ENCODE measurements at places on chromosomes 5 and 9.

GRCh38 chr5:93892481-93892880, 151.1 kb upstream of the POU5F2 start:
- DNase-seq, result no peak

DNA sequence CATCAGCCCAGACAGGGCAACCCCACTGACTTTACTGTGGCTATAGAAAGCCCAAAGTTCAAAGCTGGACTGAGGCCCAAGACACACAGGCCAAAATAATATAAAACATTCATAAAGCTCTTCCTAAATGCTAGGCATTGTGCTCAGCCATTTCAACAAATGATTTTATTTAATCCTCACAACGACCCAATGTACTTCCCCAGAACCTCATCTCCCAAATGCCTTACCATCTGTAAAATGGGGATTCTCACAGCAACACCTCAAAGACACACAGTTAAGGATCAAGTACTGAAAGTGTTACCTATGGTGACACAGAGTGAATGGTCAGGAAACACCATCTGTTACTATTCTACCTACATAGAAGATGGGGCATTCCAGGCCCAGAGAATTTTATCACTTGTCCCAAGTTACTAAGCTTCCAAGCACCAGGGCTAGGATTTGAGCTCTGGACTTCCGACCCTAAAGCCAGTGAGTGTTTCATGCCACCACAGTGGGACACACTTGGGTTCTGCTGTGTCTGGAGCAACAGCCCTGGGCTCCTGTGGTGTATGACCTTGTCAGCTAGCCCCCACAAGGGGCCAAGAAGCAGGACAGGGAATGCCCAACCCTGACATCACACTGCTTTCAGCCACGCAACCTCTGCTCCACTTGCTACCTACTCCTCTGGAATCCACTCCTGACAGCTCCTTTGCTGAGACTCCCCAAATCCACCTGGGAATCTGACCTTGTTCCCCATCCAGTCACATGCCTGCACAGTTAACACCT, 15.1 kb downstream of the SHB start:
- no peak for DNase-seq

DNA sequence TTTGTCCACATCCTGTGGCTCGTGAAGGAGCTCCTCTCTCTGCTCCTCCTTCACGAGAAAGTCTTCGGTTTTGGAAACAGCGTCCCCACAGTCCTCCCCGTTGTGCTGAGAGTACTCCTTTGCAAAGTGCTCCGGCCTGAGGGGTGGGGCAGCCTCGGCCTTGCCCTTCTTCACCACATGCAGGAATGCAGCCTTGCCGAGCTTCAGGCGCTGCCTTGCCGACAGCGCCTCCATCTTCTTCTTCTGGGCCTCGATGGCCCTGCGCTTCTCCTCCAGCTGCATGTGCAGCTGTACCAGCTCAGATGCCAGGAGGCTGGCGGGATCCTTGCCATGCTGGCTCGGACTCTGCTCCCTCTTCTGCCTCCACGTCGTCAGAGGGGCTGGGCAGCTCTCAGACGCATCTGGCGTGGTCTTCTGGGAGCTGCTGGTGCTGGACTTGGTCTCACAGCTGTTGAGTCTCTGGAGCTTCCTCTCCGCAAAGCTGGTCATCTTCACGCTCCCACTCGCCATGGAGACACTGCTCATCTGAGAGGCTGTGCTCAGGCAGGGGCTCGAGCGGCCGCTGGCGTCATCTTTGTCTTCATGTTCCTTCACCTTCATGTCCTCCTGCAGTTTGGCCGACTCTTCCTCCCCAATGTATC, 85.5 kb downstream of the CAMSAP1 start:
- DNase-seq, result no peak

DNA sequence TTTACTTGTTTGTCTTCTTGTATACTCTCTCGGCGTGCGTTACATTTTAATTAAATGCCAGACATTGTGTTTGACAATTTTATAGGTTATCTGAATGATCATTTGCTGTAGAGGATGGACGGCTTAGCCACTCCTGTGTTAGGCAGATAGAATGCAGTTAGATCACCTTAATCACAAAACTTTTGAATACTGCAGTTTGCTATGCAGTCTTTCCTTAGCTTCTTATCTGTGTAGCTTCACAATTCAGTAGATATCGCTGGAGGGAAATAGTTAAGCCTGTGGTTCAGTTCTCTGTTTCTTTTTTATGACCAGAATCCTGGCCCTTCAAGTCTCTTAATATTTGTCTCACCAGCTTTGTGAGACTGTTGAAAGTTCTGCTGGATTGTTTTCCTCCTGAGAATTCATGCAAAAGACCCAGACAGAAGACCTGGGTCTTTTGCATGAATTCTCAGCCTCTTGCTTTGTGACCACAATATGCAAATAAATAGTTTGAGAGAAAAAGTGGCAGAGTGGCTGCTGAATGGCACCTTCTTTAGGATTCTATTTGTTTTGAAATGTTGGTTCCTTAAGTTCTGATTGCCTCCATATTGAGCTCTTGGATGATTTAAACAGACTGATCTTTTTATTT, 40.2 kb downstream of the RASA1 start:
- DNase-seq, result no peak

GRCh38 chr5:32021771-32022170, 152.3 kb downstream of the GOLPH3 start:
- DNase-seq, result no peak

GRCh38 chr5:460273-460625, 17.3 kb downstream of the EXOC3 start:
- DNase-seq, result no peak

GRCh38 chr5:119829341-119829740, 200.0 kb downstream of the FAM170A start:
- no peak for DNase-seq

GRCh38 chr5:100855937-100856430, 47.1 kb downstream of the ST8SIA4 start:
- DNase-seq, result no peak

DNA sequence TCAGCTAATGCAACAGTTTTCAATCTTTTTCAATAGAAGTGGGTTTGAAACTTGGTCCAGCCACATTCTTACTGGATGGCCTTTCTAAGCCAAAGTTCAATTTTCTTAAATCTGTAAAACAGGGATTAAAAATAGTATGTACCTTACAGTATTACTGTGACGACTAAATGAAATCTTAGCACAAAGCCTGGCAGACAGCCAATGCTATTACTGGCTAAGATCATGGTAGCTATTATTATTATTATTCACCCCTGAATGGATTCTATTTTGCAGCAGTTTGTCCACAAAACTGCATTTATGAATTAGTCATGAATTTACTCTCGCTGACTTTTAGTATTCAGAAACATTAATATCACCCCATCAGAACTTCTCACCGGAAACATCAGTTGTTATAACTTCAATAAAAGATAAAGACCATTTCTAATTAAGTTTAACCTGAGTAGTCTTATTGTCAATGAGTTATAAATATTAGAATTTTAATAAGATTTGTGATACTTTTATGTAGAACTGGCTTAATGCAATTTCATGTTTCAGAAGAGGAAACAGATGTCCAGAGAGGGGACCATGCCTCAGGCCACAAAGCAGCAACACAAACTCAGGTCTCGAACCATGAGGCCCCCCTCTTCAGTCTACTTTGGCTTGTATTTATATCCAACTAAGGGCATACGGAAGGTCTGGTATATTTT, 468.2 kb downstream of the ARHGEF28 start:
- DNase-seq, result no peak

DNA sequence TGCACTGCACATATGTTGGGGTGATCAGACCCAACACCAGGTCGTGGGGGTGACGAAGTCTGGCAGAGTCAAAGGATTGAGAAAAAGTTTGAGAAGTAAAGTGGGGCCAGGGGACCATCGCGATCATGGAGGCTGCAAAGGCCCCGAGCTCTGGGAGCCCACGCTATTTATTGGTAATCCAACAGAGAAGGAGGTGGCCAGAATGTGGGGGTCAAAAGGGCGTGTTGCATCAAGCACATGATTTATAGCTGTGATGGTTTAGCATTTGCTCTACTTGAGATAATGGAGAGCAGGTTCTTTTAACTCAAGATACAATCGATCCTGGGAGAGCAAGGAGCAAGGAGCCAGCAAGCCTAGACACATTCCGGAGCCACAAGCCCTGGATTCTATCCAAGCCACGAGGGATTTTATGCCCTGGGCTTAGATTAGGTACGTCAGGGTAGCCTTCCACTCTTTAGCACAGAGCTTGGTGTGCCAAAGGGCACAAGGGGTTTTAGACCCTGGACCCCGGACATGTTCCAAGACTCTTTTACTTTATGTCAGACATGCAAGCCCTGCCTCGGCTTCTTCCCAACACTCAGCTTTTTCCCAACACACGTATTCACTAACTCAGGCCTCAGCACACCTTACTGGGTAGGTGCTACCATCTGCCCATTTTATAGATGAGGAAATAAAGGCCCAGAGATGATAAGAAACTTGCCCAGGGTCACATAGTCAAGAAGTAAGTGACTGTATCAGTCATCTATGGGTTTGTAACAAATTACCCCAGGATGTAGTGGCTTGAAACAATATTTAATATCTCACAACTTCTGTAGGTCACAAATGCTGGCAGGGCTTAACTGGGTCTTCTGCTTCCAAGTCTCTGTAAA, 39.5 kb downstream of the NSUN2 start:
- DNase-seq, result no peak

DNA sequence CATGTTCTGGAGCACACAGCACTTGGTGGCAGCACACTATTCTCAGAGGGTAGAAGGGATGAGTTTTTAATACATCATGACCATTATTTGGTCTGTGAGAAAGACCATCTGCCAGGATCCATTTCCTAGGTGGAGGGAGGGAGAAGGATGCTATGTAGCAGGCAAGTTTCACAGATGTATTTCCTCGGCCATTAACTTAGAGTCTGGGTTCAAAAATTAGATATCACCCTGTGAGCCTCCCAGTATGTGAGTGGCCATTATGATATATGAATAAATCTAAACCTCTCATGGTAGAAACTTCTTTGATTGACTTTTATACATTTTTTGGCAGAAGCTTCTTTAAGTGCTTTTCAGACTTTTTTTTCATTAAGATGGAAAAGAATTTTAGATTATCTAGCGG, 133.9 kb downstream of the SREK1 start:
- DNase-seq, result no peak

DNA sequence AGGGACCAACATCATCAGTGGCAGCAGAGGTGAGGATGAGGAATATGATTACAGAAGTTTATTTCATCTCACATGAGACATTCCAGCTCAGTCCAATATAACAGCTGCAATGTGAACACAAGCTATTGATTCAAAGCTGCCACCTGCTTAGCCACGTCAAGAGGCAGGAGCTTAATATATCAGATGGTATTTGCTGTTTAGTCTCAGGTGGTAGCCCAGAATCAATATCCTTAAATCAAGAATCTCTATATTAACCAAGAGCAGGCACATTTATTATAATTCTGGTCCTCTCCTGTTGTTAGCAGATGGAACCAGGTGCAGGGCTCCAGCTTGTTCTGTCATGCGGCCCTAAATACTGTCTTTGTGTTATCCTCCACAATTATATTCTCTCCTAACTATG, 431.6 kb downstream of the ICE1 start:
- no peak for DNase-seq

GRCh38 chr9:33244137-33244784, 4.3 kb downstream of the SPINK4 start:
- no peak for DNase-seq

DNA sequence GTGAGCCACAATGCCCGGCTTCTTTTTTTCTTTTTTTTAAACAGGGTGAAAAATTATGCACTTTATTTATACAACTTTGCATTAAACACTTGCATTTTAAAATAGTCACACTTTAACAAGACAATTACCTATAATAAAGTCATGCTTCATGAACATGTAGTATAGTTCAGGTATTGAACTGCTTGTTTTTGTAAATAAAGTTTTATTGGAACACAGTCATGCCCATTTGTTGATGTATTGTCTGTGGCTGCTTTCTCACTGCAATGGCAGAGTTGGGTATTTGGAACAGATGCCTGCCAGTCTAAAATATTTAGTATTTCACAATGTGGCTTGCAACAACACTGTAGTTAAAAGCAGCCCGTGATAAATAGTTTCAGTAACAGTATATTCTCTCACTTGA, 32.8 kb upstream of the CCL21 start:
- no peak for DNase-seq

DNA sequence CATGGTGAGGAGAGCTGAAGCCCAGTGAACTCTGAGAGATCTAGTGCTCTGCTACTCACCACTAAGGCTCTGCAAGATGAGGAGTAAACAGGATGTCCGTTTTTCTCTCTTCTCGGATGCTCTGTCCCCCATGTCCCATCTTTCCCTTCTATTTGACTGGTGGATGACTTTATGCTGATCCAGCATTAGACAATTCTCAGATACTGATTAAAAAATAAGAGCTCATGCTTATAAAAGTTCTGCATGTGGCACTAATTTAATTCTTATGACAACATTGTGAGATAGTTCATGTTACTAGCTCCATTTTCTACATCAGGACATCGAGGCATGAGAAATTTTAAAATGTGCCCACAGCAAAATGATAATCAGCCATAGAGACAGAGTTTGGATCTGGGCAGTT, 77.0 kb downstream of the HMHB1 start:
- no peak for DNase-seq

DNA sequence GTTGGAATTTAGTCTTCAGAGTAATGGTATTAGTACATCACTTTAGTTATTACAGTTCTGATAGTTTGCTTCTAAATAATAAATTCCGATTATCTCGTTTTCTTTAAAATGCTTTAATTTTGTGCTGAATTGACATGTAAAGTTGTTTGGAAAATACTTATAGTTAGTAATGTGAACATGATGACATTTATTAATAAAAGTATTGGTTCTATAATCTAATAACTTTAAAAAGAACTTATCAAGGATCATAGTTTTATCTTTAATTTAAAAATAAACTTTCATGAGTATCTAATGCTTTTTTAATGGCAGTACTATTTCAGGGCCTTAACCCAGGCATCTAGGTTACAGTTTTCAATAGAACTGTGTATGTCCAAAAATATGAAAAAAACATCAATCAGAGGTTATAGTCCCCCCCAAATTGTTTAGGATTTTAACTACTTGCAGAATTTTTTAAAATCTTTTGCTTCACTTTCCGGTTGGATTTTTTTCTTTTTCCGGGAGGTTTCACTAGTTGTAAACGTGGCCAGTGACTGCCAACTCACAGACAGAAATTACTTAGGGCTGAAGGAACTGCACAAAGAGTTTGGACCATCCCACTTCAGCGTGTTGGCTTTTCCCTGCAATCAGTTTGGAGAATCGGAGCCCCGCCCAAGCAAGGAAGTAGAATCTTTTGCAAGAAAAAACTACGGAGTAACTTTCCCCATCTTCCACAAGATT, 680 bp downstream of the GPX8 start:
- peak; percentile 57 for DNase-seq

All from brain pericyte (primary cell).